ENCODE measurements at places on chromosomes 7 and 10.

DNA sequence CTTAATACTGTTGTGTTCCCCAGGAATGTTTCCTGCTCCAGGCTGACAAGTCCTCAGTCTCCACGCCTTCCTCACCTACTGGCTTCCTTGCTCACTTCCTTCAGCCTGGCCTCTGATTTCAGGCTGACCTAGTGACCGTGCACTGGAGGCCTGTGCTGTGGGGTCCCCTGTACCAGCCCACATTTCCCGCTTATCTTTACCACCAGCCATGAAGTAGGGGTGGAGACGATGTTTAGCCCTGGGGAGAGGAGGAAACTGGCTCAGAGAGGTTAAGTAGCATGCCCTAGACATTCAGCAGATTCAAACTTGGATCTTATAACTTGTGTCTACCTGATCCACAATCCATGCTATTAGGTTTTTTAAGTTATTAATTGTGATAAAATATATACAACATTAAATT lies 4.8 kb upstream of the ZNF488 start:
- no peak for DNase-seq

GRCh38 chr7:5472432-5473315 lies 49.0 kb upstream of the TNRC18 start:
- DNase-seq, result no peak

- DNase-seq, result no peak
These were observed 133.3 kb downstream of the VPS41 start for GRCh38 chr7:38775506-38776175.

- no peak for DNase-seq
These were observed 130.9 kb downstream of the NXPH1 start for GRCh38 chr7:8564281-8564680.

GRCh38 chr10:79298403-79299244 lies 48.6 kb upstream of the PPIF start:
- DNase-seq, result no peak

DNA sequence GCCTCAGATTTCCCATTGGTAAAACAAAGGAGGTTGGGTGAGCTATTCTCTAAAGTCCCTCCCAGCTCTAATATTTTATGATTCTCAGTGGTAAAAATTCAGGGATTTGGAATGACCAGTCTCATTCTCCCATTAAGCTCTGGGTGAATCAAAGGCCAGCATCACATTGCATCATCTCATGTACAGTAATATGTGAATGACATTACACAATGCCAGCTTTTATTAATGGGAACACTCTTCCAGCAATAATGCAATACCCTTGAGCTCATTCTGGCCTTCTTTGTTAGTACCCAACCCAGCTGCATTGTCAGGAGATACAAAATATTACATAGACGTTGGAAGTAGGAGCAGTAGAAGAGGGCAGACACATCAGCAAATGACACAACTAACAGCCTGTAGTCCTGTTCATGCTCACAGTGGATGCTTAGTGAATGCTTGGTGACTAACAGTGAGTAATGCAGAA lies 100.0 kb upstream of the EGR2 start:
- no peak for DNase-seq

GRCh38 chr7:129271500-129272355 lies 46.9 kb downstream of the AHCYL2 start:
- no peak for DNase-seq

- DNase-seq, result no peak
These were observed 20.3 kb downstream of the CALHM2 start for GRCh38 chr10:103431902-103432301.

DNA sequence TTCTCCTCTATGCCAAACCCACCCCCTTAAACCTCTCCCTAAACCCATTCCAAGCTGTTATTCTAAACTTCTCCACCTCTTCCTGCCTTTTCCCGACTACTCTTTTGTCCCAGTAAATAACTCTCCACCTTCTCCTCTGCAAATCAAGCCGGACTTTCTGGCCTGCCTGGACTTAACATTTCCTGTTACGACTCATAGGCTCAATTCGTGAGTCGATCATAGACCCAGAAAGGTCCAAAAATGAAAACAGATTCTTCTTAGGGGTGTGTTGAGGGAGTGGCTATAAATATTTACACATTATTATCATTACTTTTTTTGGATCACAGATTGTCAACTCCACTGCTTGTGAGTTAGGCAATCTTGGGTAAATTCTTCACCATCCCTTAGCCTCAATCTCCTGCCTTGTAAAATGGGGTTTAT lies 59.0 kb upstream of the HABP2 start:
- DNase-seq, result no peak

- no peak for DNase-seq
These were observed 133.2 kb upstream of the IGFBP3 start for GRCh38 chr7:46054272-46054671.

GRCh38 chr10:127196282-127197153 lies at the start of gene INSYN2A:
Gene INSYN2A (minus strand): TSS chr10:127196591. CDS start chr10:127176395, 20,196 bp downstream.
- DNase-seq, result no peak

GRCh38 chr10:44392420-44392819 lies 7.5 kb upstream of the CXCL12 start:
- no peak for DNase-seq

GRCh38 chr10:21173802-21174714 lies 276.9 kb upstream of the NEBL start:
- DNase-seq, result no peak

- no peak for DNase-seq
These were observed 176.5 kb downstream of the PFKFB3 start for GRCh38 chr10:6379015-6379776.

DNA sequence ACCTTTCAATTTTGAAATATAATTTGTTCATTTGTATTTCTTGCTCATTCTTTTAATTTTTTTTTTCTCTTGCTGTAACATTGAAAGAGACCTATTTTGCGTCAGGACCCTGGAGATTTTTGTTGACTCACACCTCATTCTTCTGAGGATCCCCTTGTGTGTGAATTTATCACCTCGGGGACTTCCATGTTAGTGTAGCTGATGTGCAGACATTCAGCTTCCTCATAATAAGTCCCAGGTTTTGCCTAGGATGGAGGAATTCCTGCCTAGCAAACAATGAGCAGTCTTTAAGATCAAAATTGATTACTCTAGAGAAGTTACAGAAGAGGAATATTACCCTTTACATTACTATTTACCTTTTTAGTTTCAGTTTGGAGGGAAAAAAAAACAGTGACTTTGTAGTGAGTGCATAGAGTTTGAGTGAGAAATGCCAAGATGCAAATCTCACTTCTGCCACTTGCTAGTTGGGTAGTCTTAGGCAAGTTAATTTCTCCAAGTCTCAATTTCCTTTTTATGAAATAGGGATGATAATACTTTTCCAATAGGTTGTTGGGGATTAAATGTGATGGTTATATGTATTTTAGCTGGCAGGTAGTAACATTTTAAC lies 14.3 kb downstream of the TES start:
- no peak for DNase-seq

GRCh38 chr7:107014387-107015023 lies 30.0 kb upstream of the PRKAR2B start:
- DNase-seq, result no peak

- no peak for DNase-seq
These were observed 32.8 kb downstream of the TMEM130 start for GRCh38 chr7:98836811-98837629.

DNA sequence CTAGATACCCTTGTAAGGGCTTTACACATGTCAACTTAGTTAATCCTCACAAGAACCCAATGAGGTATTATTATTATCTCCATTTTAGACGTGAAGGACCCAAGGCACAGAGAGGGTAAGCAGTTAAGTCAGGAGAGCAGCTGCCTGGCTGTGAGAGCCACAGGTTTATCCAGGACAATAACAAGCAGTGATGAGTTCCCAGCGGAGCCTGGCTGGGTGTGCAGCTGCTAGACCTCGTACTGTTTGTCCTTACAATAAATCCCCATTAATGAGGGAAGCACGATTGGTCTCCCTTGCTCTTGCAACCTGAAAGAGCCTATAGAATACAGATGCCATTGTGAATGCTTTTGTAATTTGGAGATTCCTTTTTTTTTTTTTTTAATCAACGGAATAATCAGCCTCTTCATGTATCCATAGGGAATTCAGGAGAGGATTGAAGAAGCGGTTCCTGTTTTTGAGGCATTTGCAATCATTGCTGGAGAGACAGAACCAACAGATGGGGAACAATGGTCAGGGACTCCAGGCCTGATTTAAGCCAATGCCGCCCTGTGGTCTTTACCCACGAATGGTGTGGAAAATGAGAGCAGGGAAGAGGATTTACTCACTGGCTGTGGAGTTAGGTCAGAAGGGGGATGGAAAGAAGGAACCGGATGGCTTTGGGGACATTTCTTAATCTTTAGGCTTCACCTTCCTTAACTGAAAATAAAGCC lies 12.3 kb upstream of the ASB4 start:
- DNase-seq, result no peak

DNA sequence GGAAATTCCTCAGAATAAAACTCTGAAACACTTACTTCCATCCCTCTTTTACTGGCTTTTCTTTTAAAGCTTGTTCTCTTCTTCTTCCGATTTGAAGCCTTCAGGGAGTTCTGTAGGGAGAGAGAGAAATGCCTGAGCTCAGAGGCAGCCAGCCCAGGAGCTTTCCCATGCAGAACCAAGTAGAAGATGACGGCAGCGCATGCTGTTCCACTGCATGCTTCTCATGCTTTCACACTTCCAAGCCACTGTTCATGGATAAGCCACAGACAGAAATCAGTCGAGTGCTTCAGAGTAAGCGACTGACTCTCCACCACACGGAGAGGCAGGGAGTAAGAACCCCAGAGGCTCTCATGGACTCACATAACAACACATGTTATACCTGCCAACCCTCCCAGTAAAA lies 237.3 kb downstream of the DGKI start:
- DNase-seq, result no peak

DNA sequence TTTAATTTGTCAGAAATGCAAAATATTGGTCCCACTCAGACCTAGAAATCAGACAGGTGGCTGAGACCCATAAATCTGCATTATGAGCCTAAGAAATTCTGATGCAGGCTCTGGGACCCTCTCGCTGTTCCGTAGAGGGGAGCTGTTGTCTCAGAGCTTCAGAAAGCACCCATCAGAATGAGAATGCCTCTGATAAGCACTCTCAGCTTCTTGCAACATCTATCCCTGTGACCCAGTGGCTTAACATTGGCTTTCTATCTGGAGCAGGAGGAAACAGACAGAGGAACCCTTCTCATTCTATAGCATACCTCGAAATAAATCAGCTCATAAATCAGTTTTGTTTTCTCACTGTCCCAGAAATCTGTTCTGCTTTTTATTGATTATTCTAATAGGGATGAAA lies 184.6 kb upstream of the SP4 start:
- no peak for DNase-seq

GRCh38 chr10:86317949-86318725 lies 48.5 kb downstream of the GRID1 start:
- no peak for DNase-seq

GRCh38 chr7:134865001-134865845 lies 85.8 kb downstream of the CALD1 start:
- no peak for DNase-seq

- no peak for DNase-seq
These were observed 484.0 kb upstream of the GALNT17 start for GRCh38 chr7:70647801-70648498.

DNA sequence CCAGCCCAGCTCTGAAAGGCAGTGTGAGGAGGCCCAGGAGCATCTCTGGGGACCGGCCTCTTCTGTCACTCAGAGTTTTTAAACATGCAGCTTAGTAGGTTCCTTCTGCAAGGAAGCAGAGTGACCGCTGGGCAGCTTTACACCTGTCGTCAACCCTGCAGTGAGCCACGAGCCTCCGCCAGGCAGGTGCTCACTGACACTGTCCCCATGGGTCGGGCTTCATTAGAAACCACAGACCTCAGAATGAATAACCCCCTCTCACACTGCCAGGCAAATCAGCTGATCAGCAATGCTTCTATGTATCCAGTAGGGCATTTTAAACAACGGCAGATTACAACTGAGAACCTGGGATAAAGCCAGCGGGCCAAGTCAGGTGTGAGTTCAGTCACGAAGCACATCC lies 106.1 kb downstream of the MAD1L1 start:
- no peak for DNase-seq

DNA sequence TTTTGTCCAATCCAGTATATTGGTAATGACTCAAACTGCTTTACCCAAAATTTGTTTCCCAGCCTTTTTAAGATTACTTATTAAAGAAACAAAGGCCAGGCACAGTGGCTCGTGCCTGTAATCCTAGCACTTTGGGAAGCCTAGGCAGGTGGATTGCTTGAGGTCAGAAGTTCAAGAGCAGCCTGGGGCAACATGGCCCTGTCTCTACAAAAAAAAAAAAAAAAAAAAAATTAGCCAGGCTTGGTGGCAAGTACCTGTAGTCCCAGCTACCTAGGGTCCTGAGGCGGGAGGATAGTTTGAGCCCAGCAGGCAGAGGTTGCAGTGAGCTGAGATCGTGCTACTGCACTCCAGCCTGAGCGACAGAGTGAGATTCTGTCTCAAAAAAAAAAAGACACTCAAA lies 7.0 kb upstream of the ARHGAP12 start:
- no peak for DNase-seq

DNA sequence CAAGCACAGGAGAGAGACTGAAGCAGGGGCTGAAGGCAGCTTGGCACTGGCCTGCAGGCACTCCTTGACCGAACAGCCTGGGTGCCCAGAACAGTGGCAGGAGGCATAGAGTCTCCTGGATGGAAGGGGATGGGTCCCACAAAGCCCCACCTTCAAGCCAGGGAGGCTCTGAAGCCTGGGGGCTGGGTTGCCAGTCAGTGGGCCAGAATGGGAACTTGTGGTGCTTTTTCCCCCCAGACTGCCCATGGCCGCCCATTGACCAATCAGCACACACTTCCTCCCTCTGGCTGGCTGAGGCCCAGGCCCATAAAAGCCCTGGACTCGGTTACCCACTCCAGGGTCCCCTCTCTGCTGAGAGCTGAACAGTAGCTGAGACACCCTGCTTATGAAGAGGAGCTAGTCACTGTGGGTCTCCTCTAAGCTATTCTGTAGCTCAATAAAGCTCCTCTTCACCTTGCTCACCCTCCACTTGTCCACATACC lies 109.6 kb downstream of the ELAPOR2 start:
- DNase-seq, result no peak

- DNase-seq, result no peak
These were observed 10.0 kb downstream of the FRG2B start for GRCh38 chr10:133616371-133617130.

- DNase-seq, result no peak
These were observed 261.4 kb downstream of the BAMBI start for GRCh38 chr10:28938745-28939144.

GRCh38 chr7:17487343-17487742 lies 188.9 kb downstream of the AHR start:
- DNase-seq, result no peak

GRCh38 chr7:83451501-83452045 lies 197.4 kb downstream of the SEMA3E start:
- no peak for DNase-seq

All from omental fat pad (tissue), 4 donors.